ENCODE measurements at places on chromosomes 6 and 20.

- no peak for DNase-seq
These were observed 41.6 kb downstream of the PRND start for GRCh38 chr20:4763261-4763660.

DNA sequence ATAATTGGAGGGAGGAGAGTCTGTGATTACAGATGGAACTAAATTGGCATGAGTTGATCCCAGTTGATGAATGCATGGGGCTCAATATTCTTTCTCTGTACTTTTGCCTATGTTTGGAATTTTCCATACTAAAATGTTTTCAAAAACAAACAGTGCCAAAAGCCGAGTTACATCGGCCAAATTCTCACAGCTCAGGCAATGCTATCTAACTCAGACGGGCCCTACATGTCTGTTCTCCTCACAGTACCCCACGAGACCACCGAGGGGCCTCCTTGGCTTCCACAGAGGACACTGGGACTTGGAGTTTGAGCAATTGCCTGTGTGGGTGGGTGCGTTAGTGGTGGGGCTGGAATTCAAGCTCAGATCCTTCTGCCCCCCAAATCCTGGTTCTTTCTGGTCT, 413.2 kb downstream of the CDH26 start:
- DNase-seq: no peak

- no peak for DNase-seq
These were observed 6.4 kb upstream of the ABHD16B start for GRCh38 chr20:63854766-63855362.

GRCh38 chr6:144036064-144036834, 28.2 kb upstream of the PLAGL1 start:
- DNase-seq: peak; percentile 18

GRCh38 chr6:8432614-8433013, 2.7 kb downstream of the SLC35B3 start:
- no peak for DNase-seq

DNA sequence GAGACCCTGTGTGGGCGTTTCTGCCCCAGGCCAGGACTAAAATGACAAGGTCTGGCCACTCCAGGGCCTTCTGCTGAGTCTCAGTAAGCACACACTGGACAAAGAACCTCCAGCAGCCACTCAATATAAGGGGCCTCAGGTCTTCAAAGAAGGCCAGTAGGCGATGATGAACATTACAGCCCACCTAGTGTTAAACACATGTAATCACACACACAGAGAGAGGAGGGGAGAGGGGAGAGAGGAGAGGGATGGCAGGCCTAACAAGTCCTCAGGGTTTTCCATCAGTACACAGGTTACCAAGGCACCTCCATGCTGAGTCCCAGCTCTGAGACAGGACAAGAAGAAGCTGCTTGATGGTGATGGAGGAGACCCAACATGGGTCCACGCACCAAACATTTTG, 325.6 kb downstream of the PTPRT start:
- no peak for DNase-seq

GRCh38 chr6:1290086-1290485, 21.8 kb upstream of the FOXQ1 start:
- no peak for DNase-seq

DNA sequence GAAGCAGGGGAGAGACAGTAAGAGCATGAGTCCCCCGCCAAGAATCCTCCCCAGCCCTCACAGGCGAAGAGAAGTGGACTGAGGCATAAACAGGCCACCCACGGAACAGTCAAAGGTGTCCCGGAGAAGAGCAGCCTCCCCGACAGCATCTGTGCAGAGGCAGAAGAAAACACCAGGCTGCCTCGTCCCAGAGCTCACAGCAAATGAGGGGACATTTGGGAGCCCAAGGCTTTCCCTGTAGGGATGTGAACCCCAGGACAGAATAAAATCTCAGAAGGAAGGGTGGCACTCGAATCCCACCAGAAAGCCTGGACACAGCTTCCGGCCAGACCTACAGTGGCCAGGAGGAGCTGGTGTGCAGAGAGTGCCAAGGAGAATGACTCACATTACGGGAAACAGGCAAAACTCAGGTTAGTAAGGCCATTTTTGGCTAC, 90.4 kb downstream of the DLL1 start:
- DNase-seq: no peak

- peak; percentile 71 for DNase-seq
These were observed at the start of gene DDR1 for GRCh38 chr6:30883685-30884520. DDR1 (plus strand) TSS chr6:30884519; CDS start chr6:30888730, 4,211 bp downstream.

DNA sequence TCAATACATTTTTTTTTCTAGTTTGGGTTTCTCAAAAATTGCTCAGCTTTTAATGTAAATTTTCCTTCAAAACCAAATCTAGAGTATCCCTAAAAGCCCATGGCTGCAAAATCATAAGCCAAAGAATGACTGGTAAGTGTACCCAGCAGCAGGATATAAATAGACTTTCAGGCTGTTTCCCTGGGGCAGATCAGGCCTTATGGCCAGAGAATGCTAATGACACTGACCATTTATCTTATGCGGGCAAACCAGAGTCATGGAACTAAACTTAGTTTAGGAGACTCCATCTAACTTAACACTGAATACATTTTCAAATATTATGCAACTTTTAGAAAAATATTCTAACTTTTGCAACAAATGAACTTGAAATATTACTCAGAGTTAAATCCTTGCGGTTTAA, 7.4 kb downstream of the OSER1 start:
- DNase-seq: no peak

GRCh38 chr6:136920671-136921380, 1.3 kb upstream of the SLC35D3 start:
- no peak for DNase-seq

DNA sequence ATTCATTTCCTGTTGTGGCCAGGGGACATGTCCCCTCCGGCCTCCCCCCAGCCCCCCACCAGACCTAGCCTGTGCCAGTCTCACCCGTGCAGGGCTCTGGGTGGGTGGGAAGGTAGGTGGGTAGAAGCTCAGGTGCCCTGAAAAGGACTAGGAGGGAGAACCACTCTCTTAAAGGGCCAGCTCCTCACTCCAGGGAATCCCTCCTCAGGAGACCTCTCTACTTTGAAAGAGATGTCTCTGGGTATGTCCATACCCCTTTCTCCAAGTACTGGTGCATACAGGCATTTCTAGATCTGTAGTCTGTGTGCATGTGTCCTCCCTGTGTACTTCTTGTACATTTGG, 60.8 kb upstream of the EPB41L1 start:
- no peak for DNase-seq

DNA sequence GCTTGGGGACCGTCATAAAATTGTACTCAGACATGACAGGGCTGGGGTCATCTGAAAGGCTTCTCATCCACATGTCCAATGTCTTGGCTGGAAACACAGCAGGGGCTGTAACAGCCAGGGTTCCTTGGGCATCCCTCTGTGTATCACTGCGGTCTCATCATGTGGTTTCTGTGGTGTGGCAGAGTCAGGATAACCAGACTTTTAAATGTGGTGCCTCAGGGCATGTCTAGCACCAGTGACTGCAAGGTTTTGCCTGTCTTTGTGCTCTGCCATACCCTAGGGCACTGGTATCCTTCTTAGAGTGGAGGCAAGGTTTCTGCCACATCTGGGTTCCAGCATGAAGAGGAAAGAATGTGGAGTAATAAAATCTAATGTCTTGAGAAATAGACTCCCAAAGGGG, 124.2 kb downstream of the PLEKHG1 start:
- DNase-seq: no peak

- no peak for DNase-seq
These were observed 100.8 kb downstream of the ADGRB3 start for GRCh38 chr6:68735866-68736265.

DNA sequence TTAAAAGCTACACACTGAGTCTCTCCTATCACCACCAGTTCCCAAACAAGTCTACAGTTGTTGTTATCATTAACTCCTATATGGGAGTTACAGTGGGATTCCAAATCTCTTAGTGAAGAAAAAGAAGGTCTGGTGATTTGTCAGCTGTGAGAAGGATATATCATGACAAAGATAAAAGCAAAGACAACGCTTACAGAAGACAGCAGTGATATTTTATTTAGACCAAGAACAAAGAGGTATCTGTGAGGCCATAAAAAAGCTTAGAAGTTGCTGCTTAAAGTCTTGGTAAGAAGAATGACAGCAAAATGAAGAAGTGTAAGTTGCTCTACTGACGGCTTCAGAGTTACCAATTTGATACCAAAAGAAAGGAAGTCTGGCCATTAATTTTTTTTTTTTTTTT, 47.2 kb downstream of the CHD6 start:
- no peak for DNase-seq

- DNase-seq: peak; percentile 36
These were observed 33.6 kb downstream of the APCDD1L start for GRCh38 chr20:58481481-58482021.

DNA sequence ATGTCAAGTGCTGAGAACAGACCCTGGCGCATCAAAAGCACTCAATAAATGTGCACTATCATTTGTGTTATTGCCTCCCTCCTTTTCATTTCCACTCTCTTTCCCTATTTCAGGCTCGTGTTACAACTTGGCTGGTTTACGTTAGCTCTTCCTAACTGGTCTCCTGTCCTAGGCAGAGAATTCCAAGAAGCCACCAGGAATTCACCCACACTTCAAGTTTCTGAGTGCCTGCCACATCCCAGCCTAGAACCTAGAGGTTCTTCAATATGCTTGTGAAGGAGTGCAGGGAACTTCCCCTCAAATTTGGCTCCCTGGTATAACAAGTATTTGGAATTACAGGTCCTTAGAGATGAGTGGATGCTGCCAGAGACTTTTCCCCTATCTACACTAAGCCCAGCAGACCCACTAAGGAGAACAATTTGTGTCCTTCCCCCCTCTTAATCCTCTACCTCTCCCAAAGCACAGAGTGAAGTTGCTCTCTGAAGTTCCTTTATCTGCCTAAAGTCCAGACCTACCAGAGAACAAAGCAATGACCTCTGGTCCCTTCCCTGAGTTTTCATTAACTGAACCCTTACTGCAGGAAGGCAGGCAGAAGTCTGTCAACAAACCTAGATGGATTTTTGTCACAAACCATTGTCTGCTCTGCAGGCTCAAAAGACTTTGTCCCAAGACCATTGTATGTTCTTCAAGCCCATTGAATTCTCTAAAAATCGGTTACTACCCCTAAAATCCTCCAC, 201.6 kb upstream of the JARID2 start:
- no peak for DNase-seq

DNA sequence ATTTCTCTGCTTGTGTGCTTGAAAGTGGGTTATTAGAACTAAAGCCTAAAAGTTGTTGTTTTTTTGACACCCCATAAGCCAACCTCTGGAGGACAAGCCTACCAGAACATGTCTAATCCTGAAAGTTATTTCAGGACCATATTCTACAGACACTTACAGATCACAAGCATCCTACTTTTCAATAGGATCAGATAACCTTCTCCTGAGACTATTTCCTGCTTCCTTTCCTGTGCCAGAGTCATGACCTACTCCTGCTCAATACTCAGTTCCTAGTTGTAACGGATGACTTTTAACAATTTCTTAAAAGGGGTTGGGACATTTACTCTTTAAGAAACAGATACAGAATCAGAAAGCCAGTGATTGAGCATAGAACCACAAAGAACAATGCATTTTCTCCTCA, 5.3 kb upstream of the FILIP1 start:
- DNase-seq: no peak

DNA sequence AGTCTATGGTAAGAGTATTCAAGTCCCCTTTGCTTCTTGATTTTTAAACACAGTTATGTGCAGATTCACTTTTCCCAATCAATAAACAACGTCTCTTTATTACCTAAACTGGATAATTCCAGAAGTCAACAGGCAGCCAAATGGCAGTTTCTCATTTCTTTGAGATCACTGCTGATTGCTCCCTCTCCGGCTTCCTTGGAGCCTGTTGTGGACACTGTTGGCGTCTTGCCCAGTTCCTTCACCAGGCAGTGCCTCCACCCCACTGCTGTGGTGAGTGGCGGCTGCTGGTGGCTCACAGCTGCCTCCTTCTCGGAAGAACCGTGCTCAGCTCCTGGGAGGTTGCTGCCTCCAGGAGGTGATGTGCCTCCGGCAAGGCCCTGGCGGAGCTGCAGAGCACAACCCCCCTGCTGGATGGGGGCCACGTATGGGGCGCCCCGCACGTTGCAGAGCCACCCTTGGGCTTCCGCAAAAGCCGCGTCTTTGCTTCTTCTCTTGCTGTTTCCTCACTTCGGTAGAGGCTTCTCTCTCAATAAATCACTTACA, 105.1 kb upstream of the CNKSR3 start:
- DNase-seq: no peak

Data from naive thymus-derived CD8-positive, alpha-beta T cell (primary cell).